Hindlimb muscle (tissue), 1 donor: ENCODE measurements at places on chromosomes 6 and 20. TPM values are rescaled to one million over a fixed set of nuclear protein-coding genes. Genes with fewer than 3 reads are reported as not detected.

DNA sequence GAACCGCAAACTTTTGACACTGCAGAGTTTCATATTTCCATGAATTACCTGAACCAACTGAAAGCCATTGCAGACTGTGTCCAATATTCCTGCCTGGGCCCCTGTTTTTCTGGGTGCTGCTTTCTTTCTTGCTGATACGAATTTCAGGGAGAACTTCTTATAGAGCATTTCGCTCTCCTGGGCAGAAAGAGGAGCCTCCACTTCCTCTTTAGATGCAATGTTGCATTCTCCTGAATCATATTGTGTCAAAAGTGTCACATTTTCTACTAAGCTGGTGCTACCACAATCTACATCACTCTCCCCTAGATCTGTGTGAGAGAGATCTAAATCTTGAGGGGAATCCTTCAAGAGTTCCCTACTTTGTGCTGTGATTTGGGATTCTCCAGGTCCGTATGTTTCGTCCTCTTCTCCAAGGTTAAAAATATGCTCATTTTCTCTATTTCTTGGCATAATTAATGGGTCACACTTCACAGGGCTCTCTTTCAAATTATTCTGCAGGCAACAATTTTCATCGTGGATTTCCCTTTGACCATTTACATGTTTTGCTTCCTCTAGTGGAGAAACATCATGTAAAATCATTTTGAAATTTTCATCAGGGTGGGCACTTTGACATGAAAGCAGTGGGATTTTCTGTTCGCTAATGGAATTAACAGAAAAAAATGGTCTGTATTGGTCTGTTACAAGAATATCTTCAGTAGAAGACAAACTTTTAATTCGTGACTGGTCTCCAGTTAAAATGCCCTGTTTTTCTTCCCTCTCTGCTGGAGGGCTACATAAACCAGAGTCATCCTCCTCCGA is 102.3 kb downstream of the DST start:
- no peak for DNase-seq

DNA sequence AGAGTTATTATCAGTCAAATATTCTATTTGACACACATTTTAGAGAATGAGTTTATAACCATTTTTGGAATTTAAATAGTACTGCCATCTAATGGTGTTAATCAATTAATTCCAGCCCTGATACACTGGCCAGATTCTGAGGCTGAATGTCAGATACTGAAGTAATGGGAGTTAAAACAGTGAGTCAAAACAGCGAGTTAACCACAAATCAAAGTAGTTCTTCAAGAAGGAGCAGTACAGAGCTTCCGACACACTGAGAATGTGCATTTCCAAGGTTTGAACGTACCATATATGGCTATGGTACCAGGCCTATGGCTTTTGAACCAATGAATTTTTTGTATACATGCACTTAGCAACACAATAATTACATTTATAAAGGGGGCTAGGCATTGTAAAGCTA is 11.3 kb upstream of the CEP43 start:
- DNase-seq: no peak

DNA sequence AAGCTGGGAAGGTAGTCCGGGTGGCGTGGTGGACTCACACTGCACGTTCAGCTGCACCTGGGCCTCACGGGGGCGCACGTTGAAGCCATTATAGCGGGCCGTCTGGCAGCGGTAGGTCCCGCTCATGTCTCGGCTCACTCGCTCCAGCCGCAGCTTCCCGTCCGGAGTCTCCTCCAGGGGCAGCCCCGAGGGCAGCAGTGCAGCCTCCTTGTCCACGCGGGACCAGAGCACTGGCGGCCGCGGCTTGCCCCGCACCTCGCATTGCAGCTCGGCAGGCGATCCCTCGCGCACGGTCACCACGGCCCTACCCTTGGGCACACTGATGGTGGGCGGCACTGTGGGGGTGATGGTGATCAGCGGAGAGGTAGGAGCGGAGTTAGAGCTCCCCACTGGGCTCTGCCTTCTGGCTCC is 47.6 kb downstream of the MDGA1 start:
- DNase-seq: no peak

BNIP5 gene
- 0.28 TPM for polyA plus RNA-seq

PACSIN1 gene
- polyA plus RNA-seq: 1.1 TPM
